ENCODE measurements at places on chromosomes 11 and 22.

GRCh38 chr11:62273789-62274275 is 3.9 kb downstream of the SCGB2A2 start:
- no peak for DNase-seq

- DNase-seq: no peak
These were observed 53.9 kb upstream of the GALNT18 start for GRCh38 chr11:11675671-11676181.

DNA sequence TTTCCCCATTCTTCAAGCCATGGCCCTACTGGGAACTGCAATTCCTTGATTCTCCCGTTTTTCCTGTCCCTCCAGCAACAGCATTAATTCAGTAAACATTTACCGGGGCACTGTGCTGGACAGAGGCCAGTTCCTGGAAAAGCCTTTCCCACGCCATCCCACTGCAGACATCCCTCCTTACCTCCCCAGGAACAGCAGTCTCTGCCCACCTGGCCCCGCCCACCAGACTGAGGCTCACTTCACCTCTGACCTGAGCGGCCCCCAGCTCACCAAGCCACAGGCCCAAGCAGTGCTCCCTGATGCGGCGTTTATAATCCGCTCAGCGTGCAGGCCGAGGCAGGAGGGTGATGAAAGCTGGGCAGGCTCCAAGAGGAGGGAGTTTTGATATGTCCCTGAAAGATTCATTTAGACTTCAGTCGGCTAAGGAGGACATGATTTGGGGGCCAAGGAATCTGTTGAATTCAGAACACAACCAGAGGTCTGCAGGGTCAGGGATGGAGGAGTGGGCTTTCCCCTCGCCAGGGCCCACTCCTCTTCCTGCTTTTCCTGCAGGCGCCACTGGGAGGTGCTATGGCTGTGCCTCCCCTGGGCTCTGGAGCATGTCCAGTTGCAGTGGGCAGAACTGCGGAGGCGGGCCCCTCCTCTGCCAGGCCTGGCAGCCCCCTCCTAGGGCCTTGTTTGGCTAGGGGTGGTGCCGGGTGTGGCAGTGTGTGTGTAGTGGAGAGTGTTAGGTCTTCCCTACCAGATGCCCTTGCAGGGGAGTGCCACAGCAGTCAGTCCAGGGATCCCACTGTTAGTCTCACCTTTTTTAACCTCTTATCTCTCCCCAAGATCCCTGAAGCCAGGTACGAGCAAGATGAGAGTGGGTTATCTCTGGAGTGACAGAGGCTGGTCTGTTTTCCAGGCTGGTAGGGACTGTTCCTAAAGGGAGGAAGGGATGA is 1.4 kb upstream of the TAGLN start:
- no peak for DNase-seq

GRCh38 chr11:73158356-73159051 is 16.4 kb upstream of the FCHSD2 start:
- DNase-seq: no peak

DNA sequence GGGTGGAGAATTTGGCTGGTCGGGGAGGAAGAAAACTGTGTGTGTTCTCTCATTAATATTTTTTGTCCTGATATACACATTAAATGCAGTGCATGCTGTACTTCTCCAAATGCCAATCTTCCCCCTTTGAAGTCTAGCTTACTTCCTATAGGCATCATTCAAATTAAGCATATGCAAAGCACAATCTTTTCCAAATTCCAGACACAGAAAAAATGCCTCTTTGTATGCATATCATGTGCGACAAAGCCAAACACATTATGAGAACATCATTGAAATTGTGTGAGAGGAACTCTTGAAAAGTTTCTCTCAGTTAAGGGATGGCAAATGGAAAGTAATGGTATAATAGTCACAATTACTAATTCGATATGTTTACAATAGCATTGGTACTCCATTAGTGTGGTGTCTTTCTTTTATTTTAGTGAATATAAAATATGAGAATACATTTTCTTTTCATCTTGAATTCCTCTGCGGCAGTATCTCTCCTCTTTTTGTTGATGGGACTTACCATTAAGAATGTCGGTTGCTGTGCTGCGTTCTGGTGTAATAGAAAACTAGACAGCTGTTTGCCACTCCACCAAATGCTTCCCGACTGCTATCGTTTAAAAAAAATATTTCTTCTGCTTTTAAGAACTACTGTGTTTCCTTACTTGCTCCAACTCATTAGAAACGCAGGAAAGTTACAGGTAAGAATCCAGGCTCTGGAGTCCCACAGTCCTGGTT is 19.3 kb upstream of the NRIP3 start:
- no peak for DNase-seq

- no peak for DNase-seq
These were observed 146.3 kb upstream of the B3GAT1 start for GRCh38 chr11:134558258-134558835.

GRCh38 chr11:86016451-86016850 is 52.4 kb downstream of the PICALM start:
- no peak for DNase-seq

DNA sequence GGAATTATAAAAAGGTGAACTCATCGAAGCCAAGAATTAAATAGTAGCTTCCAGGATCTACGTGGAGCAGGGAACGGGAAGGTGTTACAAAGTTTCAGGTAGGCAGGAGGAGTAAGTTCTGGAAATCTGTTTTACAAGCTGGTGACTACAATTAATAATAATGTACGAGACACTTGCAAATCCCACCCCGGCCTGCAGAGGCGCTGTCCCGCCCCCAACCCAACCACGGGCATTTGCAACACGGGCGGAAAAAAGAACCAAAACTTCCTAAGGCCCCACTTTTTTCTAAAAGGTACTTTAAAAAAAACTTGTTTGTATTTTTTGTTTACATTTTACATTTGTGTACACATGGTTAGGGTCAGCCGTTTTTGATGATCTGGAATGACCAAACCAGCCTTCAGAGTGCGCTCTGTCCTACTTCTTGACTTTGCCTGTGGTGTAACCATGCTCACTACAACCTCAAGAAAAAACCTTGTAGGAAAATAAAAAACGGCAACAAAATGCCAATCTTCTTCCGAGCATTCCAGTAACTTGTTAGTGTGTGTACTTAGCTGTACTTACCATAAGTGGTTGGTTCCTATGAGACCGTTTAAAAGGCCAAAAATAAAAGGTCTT is 449.6 kb upstream of the B3GAT1 start:
- no peak for DNase-seq

GRCh38 chr11:1305501-1306056 is 3.9 kb downstream of the TOLLIP start:
- DNase-seq: no peak

GRCh38 chr22:46073683-46074504 is 76.4 kb upstream of the PPARA start:
- no peak for DNase-seq

DNA sequence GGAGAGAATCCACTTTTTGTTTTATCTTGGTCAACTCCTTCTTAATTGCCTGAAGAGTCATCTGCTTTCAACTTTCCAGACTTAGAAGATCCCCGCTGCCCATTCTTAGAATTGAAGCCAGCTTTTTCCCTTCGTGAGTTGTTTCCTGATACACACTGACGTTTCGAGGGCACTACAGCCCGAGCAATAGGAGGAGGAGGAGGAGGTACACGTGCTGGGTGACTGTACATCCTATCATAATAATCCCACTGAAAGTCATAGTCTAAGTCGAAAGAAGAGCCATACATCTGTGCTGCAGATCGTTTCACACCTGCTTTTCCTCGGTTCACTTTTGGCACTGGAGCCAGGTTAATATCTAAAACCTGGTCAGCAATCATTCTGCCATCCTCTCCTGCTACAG is 606.1 kb downstream of the DLG2 start:
- no peak for DNase-seq

DNA sequence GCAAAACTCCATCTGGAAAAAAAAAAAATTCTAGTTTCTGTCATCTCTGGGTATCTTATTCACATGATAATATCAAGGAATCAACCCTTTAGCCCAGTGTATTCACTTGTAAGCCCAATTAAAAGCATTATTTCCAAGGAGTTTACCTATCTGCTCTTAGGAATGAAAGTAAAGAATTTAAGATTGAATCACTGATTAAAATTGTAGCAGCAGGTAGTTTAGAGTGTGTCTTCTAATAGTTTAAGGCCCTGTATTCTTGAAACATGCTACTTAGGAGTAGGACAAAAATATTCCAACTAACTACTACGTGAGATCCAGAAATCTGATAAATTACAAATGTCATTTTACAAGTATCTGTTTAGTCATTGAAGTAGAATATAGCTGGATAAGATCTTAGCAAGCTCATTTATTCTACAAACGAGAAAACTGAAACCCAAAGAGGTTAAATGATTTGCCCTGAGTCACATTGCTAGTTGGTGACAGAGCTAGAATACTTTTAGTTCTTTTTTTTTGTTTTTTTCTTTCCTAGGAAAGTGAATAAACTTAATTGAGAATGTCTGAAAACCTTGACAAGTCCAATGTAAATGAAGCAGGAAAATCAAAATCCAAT is 4.0 kb downstream of the TCP11L1 start:
- no peak for DNase-seq

DNA sequence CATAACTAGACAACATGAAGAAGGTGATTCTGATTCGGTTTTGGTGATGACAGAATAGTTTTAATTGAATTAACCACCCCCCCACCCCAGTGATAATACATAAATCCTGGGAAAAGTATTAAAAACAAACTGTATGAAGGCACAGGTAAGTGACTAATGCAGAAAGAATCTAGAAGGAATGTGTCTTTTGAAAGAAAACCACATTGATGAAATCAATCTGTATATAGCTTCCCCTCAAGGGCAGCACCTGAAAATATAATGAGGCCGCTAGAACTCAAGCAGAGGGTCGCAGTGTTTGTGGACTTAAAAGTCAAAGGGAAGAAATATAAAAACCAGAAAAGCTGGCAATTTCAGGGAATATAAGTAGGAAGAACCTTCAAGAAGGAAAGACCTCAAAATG is 580.5 kb upstream of the CHORDC1 start:
- no peak for DNase-seq

GRCh38 chr22:33006220-33006954 is 51.8 kb downstream of the SYN3 start:
- no peak for DNase-seq

DNA sequence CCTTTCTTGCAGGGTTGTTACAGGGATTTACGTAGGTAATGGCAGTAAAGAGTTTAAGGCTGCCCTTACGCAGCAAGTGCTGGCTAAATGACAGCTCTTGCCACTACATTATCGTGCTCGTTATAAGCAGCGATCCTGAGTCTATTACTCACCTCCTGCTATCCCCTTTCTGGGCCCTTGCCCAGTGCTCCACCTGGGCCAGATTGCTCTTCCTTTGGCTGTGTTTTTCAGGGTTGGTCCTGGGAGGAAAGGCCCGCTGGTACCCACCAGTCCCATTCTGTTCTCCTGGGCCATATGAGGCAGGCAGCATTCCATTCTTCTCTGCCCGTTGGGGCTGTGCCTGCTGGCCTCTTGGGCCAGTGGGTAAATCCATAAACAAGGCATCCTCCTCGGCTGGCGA is 87.5 kb downstream of the C11orf58 start:
- DNase-seq: no peak
